Heart left ventricle (tissue), 16 donors: ENCODE measurements at places on chromosomes 11 and 22.

DNA sequence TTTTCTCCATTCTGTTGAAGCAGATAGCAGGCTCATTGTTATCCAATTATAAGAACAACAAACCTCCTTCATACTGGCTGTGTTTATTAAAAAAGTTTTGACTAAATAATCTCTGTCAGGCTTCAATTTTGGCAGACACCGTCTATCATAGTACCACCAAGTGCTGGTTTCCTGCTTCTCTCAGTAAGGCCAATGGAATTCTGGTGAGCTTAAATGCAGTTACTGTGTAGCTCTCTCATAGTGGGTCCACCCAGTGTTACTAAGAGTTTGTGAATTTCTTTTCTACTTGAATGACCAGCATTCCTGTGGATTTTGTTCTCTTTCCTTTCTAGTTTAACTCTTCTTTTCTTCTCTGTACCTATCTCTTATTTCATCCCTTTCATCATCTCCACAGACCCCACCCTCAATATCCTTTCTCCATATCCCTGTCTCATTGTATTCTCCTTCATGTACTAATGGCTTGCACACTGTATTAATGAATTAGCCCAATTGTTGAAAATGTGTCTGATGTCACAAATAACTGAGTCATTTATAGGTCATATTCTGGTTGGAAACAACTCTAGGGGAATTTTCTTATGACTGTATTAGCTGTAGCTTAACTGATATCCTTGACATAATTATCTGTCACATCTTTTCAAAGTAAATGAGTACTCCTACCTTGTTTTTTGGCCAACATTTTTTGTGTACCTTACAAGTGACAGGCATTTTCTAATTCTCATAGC, 372.1 kb downstream of the FAT3 start:
- no peak for DNase-seq

- DNase-seq: no peak
Measured at GRCh38 chr11:106101370-106101769, 23.9 kb downstream of the AASDHPPT start.

GRCh38 chr11:34263441-34264091, 94.2 kb downstream of the ABTB2 start:
- DNase-seq: peak; percentile 72

DNA sequence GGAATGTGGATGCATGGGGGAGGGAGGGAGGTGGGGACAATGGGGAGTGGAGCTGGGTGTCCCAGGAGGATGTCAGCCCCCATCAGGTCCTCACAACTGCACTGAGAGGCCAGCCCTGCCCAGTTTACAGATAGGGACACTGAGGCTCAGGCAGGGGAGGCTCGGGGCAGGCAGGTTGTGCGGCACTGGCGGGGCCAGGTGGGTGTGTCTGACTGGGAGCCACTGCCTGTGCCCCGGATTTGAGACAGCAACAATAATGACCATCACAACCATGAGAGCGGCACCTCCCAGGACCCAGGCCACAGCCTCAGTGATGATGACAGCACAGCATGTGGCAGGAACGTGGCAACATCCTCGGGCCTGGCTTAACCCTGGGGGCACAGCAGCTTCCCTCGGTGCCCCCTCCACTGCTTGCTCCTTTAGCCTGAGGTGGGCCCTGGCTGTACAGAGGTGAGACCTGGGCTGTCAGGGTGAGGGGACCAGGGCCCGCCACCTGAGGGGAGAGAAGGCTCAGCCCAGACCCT, 32.0 kb downstream of the SHISAL1 start:
- DNase-seq: no peak
